ENCODE measurements at places on chromosomes 12 and 14. TPM values are rescaled to one million over a fixed set of nuclear protein-coding genes. Genes with fewer than 3 reads are reported as not detected.

TRHDE gene
- total RNA-seq = not detected

KRT73 gene
- not detected for total RNA-seq

AHNAK2 gene
- 78.0 TPM for total RNA-seq

GALNT16 gene
- 0.19 TPM for total RNA-seq

CIROP gene
- total RNA-seq = not detected

REP15 gene
- 1.5 TPM for total RNA-seq

FLRT2 gene
- total RNA-seq = 34.4 TPM
